ENCODE measurements at places on chromosomes 6 and 20.

DNA sequence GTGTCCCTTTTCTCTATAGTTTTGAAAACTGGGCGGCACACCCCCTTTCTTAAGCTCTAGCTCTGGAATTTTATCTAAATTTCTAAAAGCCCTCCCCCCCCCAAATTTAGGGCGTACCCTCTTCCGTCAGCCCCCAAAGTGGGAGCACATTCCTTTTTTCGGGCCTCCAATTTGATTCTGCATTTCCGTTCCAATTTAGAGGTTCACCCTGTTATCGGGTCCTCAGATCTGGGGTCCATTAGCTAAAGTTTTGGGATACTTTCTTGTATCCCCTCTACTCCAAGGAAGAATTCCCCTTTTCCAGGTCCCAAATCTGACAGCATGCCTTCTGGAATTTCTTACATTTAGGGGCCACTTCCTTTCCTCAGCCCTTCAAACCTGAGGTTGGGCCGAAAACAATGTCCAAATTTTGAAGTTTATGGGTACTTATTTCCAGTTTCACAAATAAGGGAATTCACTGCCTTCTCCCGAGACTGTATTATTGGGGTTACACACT, 796 bp downstream of the PHF20 start:
- DNase-seq: no peak

DNA sequence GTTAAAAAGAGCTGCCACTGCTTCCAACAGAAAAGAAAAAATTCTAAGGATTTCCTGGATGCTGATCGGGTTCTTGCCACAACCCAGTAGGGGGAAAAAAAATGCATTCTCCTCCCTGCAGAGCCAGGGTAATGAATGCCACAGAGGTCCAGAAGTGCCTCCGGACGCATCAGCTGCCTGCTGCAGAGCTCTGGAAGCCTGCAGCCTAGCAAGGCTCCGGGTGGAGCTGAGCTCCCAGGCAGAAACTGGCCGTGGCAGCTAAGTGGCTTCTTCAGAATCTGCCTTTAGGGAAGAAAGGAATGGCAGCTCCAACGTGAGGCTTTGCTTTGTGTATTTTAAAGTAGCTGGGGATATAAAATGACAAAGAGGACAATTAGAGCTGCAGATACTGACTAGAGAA, 155.0 kb downstream of the CFAP61 start:
- DNase-seq: no peak

DNA sequence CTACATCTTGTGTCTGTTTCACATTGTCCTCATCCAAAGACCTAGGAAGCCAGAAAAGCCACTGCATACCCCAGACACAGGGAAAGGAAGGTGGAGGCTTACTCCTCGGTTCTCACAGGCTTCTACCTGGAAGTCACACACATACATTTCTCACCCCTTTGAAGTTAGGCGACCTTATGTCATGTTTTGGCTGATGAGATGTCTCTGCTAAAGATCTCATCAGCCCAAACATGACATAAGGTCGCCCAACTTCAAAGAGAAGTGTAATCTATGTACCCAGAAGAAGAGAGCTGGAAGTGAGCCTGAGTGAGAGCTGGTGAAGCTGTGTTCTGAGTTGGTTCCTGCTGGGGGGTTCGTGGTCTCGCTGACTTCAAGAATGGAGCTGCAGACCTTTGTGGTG, 47.5 kb upstream of the SLC22A23 start:
- DNase-seq: no peak

DNA sequence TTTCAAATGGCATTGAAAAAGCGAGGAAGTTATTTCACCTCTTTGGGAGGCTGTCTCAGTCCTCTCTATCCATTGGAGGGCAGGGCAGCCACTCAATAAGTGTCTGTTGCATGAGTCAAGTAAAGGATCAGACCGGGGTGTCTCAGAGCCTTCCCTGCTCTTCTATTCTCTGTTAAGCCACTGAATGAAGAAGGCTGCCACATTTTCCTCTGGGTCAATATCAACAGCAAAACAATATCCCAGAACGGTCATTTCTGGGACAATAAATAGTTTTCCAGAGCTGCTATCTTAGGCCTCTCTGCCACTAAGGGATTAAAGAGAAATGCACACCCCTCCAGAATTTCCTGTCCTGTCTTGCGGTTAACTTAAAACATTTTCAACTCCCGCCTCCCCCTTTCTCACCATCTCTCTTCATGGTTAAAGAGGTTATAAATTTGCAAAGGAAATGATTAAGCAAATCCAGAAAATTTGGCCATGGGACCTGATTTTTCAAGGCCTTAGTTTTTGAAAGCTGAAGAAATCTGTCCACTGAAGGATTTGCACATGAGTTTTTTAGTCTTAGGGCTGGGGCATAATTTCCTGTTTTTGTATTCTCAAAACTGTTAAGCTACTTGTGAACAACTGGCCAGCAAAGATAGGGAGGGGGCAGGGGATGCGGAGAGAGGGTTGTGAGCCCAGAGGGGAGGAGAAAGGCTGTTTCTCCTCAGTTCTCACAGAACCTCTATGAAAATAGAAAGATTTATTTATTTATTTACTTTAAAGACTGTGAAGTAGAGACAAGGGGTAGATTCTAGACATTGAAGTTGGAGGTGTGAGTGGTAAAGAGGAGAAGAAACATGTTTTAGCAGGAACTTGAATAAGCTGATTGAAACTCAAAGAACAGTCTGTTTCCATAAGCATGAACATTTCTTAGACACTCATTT, 135.7 kb downstream of the BCAS1 start:
- no peak for DNase-seq

GRCh38 chr6:14091339-14091978, 26.1 kb upstream of the CD83 start:
- DNase-seq: no peak

DNA sequence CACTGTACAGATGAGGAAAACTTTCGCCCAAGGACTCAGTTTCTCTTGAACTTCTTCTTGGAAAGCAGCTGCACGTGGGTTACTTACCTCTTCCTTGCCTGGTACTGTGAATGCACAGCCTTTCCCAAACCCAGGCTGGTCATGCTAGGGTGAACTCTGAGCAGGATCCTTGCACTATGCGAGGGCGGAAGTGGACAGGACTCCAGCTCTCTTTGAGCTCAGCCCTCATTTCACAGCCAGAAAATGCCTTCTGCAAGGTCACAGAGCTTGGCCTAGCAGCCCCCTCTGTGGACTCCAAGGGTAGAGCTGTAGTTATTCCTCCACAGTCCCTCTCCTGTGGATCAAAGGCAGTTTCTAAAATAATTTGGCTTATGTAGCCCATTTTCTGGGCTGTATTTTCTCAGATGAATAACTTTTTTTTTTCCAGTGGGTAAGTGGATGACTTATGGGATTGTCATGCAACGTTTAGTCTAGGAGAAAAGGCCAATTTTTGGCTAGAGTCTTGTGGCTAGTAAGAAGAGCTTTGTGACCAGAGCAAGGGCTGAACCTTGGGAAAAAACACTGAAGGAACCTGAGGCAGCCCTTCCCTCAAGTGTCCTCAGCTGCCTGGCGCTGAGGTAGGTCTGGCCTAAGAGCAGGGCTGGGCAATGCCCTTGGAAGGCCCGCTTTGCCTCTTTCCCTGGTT, 172.7 kb downstream of the SCP2D1 start:
- DNase-seq: no peak

DNA sequence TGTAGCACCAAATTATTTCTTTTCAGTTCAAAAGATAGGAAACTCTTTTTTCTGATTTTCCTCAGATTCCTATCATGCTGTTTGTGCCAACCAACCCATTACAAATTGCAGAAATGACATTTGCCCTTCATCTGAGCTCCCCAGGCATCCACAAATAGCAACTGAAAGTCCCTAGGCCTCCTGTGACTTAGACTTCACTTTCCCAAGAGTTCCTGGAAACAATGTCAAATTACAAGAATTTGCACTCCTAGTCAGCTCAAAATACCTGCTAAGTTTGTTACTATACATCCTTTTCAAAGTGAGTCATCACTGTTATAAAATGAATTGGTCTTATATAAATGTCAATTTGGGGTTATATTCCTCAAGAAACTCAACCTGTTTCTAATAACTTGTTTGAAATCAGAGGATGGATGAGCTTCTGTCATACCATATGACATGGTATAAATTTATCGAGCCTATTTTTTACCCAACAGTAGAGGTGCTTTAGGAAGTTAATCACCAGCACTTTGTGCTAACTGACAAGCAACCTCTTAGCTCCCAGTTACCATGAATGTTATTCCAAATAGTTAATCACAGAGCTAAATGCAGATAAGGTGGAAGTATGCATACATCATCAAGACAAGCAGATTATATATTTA, 256.5 kb downstream of the HACE1 start:
- DNase-seq: no peak

Data from MCF 10A (cell line).